Suppressor macrophage treated with lipopolysaccharide for 4 hours (primary cell): ENCODE measurements at places on chromosomes 3 and 15.
A peak's percentile ranks its signal among the peaks of the same experiment; 100 is the strongest.

GRCh38 chr15:43433165-43433564 lies 59.8 kb downstream of the TP53BP1 start:
- DNase-seq, result no peak

GRCh38 chr15:41897363-41897799 lies 3.5 kb upstream of the SPTBN5 start:
- DNase-seq, result no peak

DNA sequence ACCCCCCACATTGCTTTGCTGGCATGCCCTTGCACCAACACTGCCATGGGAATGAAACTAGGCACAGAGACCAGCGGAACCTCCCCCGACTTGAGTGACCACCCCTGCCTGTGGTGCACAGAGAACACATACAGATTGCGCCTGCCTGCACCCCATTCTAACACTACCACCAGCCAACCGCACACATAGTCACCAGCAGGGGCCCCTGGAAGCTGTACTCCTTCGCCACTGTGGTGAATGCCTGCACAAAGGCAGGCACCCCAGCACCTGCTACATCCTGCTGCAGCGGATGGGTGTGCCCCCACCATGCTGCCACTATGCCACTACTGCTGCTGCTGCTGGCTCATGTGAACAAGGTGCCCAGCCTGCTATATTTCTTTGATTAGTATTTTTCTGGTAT lies 27.4 kb upstream of the DNAAF4 start:
- DNase-seq, result no peak

DNA sequence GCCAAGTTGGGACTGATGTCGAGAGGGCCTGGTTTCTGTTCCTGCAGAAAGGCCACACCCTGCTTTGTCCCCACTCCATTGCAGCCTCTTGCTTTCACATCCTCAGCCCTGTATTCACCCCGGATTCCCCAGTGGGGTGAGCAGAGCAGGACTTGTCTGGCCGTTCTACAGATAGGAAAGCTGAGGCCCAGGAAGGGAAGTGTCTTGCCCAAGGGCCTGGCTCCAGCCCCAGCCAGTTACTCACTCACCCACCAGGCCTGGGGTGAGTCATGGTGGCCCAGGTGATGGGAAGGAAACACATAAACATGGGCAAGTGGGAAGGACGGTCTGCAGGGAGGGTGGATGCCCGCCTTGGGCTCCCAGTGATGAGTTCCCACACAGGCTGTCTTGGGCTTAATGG lies 6.1 kb upstream of the DUSP7 start:
- peak; percentile 91 for DNase-seq

- no peak for DNase-seq
These were observed 162.9 kb upstream of the FAM3D start for GRCh38 chr3:58829321-58830000.

GRCh38 chr15:42457445-42458442 lies 33.2 kb downstream of the ZNF106 start:
- DNase-seq, result peak; percentile 53

DNA sequence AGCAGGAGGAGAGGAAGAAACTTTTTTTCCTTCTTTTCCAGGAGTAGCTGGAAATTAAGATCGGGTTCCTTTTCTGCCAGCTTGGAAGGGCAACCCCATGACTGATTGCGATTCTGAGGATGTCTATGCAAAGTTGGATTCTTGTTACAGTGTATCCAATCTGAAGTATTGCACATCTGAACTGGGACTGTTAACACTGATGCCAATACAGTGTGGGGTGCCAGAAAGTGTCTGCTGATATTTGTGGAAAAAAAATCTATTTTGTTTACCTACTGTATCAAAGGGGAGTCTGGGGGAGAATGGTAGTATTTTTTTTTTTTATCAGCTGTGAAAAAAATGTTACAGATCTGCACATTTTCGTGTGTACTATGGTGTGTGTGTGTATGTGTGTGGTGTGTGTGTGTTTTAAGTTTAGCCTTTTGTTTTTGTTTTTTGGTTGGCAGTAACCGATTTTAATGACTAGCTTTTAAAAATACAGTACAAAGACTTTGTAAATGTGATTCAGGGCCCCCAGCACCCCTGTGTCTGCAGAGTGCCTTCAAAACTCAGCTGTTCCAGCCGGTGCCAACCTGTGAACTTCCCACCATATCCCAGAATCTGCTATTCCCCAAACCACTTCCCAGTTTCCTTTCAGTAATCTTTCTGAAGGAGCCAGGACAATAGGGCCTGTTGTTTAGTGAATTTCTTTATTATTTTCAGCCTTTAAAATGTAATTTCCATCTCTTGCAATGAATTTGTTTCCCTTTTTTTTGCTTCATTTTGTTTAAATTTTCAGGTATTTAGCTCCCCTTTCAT lies 1.9 kb downstream of the RAP2B start:
- DNase-seq, result peak; percentile 29

GRCh38 chr3:134059035-134059601 lies 29.4 kb upstream of the SLCO2A1 start:
- DNase-seq, result no peak

- DNase-seq, result no peak
These were observed 2.5 kb downstream of the ONECUT1 start for GRCh38 chr15:52787549-52788098.

- DNase-seq, result no peak
These were observed 73.6 kb downstream of the HMG20A start for GRCh38 chr15:77494073-77494867.

GRCh38 chr15:75836959-75837334 lies 6.3 kb upstream of the UBE2Q2 start:
- DNase-seq, result peak; percentile 82

DNA sequence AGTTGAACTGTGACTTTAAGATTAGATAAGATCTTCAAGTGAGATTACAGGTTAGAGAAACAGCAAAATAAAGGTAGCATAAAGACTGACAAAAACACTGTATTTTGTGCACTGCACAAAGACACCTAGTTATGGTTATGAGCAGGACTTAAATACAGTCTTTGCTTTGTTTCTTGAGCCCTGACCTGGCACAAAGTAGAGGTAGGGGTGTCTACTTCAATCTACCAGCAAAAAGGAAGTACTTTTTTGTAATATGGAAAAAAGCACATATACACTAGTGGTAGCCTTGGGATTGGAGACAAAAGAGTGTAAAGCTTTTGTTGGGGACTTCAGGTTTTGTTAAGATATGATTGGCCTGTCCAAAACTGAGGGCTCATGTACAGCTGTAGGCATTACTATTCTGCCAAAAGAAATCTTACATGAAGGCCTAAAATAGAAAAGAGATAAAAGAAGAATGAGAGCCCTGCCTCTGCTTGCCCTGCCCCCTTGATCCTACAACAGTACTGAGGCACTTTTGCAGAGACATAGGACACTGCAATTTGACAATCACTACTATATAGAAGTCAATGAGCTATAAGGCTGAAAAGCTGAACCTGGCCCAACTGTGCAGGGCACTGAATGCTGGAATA lies 194.3 kb downstream of the CBLB start:
- DNase-seq, result no peak

- DNase-seq, result no peak
These were observed 414.6 kb upstream of the TBL1XR1 start for GRCh38 chr3:177611752-177612334.

- DNase-seq, result no peak
These were observed 111.2 kb upstream of the SLC25A36 start for GRCh38 chr3:140830391-140830790.

- DNase-seq, result no peak
These were observed 75.8 kb upstream of the ACAN start for GRCh38 chr15:88727439-88727838.

- DNase-seq, result peak; percentile 57
These were observed 139.6 kb downstream of the RBPMS2 start for GRCh38 chr15:64635499-64636495.

DNA sequence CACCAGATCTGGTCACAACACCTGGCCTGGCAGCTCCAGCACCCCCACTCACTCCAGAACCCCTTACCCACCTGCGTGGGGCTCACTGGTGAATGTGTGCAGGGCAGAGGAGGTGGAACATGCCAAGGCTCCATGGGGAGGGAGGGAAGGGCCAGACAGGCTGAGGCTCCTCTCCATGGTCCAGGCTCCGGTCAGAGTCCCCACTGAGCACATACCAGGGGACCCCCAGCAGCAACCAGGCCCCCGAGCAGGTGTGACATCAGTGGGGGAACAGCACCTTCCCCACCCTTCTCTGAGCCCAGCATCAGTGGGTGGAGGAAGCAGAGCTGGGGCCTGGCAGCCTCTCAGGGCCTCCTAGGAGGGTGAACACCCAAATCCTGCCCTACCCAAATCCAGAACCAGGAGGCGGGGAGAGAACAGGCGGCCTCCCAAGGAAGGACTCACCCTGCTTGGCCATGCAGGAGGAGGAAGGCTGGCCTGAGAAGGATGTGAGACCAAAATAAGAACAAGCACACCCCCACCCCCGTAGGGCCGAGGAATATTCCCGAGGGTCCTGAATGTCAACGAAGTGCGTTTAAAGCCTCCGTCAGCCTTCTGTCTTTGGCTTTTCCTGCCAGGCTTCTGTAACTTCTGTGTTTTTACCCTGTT lies 1.1 kb upstream of the GP9 start:
- DNase-seq, result no peak

- DNase-seq, result no peak
These were observed 10.4 kb downstream of the CYP8B1 start for GRCh38 chr3:42865256-42865655.

DNA sequence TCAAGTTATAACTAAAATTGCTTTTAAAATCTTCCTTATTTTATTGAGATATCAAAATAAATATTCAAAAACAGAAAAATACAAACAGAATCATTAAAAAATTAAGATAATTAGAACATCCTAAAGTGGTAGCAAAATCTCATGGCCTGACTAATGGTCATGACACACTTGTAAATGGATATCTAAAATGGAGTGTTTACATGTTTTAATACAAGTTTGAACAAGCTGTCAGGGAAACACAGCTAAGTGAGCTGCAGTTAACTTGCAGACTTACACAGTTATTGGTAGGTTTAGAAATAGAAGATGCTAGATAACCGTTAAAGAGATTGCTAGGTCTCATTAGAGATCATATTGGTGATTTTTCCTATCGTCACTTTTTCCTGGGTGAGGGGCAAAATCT lies 242.3 kb downstream of the LPP start:
- no peak for DNase-seq

GRCh38 chr15:75049392-75049791 lies 26.0 kb downstream of the PPCDC start:
- no peak for DNase-seq

- peak; percentile 49 for DNase-seq
These were observed 100.0 kb upstream of the C3orf80 start for GRCh38 chr3:160125258-160125657.

DNA sequence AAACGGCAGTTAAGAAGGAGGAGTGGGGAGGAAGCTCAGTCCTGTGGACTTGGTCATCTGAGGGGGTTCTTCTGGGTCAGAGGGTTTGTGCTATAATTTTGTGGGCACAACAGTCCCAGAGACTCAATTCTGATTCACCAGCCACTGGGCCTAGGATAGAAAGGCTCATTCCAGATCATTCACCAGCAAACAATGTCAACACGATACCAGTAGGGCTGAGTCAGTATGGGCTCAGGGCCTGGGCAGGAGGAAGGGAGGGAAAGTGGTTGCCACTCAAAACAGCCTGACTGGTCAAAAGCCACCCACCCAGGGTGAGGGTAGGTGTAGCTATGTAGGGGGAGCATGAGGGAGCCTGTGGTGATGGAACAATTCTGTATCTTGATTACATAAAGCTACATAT lies 86.9 kb upstream of the MEX3B start:
- no peak for DNase-seq

GRCh38 chr3:27573780-27574437 lies 89.7 kb upstream of the SLC4A7 start:
- no peak for DNase-seq

GRCh38 chr15:70242951-70243685 lies 145.4 kb upstream of the TLE3 start:
- no peak for DNase-seq

DNA sequence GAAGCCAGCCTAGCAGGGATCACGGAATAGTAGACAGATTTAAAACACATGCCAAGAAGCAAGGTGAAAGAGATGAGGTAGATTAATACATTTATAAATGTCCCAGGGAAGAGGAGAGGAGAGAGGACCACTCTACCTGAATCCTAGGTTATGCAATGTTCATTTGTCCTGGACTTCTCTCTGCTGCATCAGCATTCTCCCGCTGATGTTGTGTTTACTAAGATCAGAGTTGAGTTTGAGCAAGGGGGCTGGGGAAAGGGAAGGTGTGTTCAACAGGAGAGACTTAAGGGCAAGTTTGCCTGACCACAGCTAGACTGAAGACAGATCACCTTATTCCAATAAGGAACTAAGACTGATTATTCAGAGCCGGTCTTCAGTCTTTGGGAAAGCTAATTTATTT lies 1.1 kb upstream of the KPNA1 start:
- no peak for DNase-seq

- DNase-seq, result no peak
These were observed 424.1 kb upstream of the RBMS3 start for GRCh38 chr3:28856796-28857195.

DNA sequence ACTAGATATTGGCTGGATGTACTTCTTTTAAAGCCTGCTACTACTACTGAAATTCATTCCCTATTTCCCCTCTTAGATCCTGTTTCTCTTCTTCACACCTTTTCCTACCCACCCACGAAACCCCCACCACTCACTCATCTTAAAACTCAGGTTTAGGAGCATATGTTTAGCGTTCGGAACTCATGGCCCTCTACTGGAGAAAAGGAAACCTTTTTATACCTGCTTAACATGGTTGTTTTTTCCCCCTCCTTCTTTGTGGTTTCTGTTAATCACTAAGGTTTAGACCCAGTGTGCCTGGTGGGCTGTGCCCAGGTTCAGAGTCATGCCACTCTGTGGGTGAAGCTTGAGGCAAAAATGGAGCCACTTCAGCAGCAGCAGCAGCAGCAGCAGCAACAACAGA lies 2.6 kb downstream of the ARID3B start:
- no peak for DNase-seq

DNA sequence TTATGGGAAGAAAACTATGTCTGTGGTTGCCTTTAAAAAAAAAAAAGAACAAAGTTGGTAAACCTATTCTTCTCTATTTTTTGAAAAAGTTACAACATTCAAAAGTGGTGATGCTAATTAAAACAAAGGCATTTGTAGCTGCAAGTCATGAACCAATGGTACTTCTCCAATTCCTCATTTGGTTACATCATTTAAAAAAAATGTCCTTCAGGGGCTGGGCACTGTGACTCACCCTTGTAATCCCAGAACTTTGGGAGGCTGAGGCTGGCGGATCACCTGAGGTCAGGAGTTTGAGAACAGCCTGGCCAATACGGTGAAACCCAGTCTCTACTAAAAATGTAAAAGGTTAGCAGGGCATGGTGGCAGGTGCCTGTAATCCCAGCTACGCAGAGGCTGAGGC lies 574.6 kb downstream of the VGLL3 start:
- no peak for DNase-seq

DNA sequence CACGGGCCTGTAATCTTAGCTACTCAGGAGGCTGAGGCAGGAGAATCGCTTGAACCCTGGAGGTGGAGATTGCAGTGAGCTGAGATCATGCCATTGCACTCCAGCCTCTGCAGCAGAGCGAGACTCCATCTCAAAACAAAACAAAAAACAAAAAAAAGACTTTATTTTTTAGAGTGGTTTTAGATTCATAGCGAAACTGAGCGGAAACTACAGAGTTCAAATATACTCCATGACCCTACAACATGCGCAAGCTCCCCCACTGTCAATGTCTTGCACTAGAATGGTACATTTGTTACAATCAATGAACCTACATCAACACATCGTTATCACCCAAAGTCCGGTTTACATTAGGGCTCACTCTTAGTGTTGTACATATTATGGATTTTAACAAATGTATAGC lies 2.2 kb upstream of the CRTAP start:
- peak; percentile 37 for DNase-seq

- DNase-seq, result peak; percentile 51
These were observed 284.1 kb upstream of the LRRFIP2 start for GRCh38 chr3:37458162-37459120.
